ENCODE measurements at places on chromosomes 3 and 15.

- DNase-seq: no peak
Observed at GRCh38 chr3:193743702-193744047, 150.7 kb downstream of the OPA1 start.

GRCh38 chr15:37059086-37059485 lies 41.3 kb downstream of the MEIS2 start:
- DNase-seq: no peak

GRCh38 chr15:65082303-65082953 lies 5.9 kb downstream of the KBTBD13 start:
- no peak for DNase-seq

- DNase-seq: peak; percentile 48
Observed at GRCh38 chr3:159586571-159587202, 401.9 kb upstream of the IL12A start.

GRCh38 chr3:125186261-125186787 lies 26.2 kb downstream of the SLC12A8 start:
- DNase-seq: peak; percentile 51

DNA sequence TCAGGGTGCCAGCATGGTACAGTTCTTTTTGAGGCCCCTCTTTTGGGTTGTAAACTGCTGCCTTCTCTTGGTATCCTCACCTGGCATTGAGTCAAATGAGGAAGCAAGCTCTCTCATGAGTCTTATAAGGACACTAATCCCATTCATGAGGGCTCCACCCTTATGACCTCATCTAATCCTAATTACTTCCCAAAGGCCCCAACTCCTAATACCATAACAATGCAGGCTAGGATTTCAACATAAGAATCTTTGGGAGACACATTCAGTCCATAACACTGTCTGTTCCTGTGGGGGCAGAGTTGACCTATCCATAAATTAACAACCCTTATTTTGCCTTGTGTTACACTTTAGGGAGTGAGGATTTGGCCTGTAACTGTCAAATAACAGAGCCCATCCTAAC lies 278.3 kb downstream of the LRTM1 start:
- DNase-seq: no peak

All from head of caudate nucleus (tissue), 42 donors.